ENCODE measurements at places on chromosomes 5 and 9.

DNA sequence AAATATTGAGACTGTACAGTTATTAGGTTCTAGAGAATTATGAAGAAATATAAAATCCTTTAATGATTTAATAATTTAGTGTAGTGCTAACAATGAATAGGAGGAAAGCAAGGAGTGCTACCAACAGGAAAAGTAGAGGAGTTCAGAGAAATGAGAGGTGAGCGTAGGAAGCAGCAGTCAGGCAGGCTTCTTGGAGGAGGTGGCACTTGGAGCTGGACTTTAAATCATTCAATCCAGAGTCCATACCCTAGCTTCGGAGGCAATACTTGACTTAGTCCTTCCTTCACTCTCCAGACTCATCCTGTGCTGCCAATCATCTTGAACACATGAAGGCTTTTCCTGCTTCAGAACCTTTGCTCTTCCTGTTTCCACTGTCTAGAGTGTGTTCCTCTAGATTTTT is 254.3 kb downstream of the GRIA1 start:
- no peak for DNase-seq

GRCh38 chr5:42772265-42772993 is 15.8 kb downstream of the CCDC152 start:
- DNase-seq: no peak

DNA sequence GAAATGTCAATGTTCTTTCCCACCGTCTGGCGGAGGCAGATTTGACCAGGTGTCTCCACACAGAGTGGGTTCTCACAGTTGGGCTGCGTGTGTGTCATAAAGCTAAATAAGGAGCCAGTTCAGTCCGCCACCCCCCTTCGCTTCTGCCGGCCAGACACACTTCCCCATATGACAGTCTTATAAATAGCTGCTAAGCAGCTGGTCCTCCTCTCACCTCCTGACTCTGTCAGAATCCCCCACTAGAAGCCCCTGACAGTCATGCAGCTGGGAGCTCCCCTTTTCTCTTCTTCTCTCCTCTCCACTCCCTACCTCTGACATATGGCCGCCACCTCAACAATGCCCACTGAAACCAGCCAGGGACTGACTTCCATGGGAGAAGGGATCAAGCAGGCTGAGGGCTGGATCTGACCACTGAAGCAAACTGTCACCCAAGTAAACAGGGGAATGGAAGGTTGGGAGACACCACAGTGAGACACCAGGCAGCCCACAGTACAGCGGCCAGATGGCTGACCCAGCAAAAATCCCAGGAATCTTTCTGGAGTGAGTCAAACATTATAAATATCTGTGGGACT is 141.9 kb upstream of the EFNA5 start:
- DNase-seq: no peak

- DNase-seq: no peak
Measured at GRCh38 chr5:40780199-40780598, 18.0 kb downstream of the PRKAA1 start.

- no peak for DNase-seq
Measured at GRCh38 chr9:26205261-26205660, 527.0 kb upstream of the TUSC1 start.
